Caco-2 (cell line): ENCODE measurements at places on chromosomes 7 and 10. TPM values are rescaled to one million over a fixed set of nuclear protein-coding genes. Genes with fewer than 3 reads are reported as not detected.

TM9SF3 gene
- total RNA-seq, result 176 and 184 TPM in 2 replicates

GIMAP5 gene
- not detected in 2 replicates for total RNA-seq

OTUD1 gene
- 9.2 and 10.7 TPM in 2 replicates for total RNA-seq

NODAL gene
- 0.59 and 1.3 TPM in 2 replicates for total RNA-seq

AGAP6 gene
- total RNA-seq, result 26.0 and 27.9 TPM in 2 replicates

ARMC10 gene
- 28.9 and 29.2 TPM in 2 replicates for total RNA-seq

ZNF425 gene
- 2.6 and 4.0 TPM in 2 replicates for total RNA-seq
